ENCODE measurements at places on chromosomes 12 and 14.

DNA sequence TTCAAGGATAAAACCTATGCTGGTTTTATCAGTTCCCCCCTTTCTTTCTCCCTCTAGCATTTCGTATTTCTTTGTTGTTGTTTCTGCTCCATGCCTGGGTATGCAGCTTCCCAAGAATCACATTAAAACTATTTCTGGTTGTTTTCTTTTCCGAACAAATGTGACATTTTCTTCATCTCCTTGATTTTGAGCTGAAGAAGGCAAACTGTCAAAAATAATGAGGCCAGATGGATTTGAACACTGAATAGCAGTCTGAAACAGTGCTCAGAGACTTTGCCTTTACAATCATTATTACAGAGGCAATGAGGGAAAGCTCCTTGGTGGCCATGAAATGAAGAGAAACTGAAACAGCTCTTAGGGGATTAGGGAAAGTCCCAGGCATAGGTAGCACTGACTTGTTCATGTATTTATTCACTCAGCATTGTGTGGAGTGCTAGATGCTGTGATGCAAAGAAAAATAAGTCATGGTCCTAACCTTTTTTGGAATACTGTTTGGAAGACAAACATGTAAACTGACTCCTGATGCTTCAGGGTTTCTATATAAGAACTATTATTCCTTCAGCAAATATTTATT lies 319.5 kb downstream of the FUT8 start:
- no peak for DNase-seq

DNA sequence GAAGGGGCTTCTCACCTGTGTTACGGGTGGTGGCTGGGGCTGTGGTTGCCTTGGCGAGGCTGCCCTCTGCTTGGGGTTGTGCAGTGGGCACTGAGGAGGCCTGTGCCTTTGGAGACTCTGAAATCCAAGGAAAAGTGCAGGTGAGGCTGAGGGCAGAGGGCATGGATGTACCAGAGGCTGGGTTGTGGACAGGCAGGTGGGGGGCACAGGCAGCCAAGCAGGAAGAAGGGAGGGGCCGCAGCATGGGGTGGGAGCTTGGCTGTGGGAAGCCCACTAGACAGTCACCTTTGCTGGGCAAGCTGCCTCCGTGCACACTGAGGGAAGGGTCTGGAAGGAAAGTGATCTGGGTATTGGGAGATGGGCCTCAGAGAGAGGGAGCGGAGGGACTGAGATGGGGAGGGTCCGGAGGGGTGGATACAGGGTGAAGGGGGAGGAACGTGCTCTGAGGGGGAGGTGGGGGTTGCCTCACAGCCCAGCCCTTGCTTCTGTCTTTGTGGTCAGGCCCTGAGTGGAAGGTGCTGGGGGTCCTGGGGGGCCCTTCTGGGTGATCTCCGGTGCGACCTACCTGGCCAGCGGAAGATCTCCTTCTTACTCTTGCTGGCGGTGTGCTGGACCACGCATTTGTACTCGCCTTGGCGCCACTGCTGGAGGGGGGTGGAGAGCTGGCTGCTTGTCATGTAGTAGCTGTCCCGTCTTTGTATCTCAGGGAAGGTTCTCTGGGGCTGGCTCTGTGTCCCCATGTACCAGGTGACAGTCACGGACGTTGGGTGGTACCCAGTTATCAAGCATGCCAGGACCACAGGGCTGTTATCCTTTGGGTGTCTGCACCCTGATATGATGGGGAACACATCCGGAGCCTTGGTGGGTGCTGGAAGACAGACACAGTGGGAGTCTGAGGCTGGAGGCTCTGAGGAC lies 318.7 kb downstream of the TMEM121 start:
- no peak for DNase-seq

DNA sequence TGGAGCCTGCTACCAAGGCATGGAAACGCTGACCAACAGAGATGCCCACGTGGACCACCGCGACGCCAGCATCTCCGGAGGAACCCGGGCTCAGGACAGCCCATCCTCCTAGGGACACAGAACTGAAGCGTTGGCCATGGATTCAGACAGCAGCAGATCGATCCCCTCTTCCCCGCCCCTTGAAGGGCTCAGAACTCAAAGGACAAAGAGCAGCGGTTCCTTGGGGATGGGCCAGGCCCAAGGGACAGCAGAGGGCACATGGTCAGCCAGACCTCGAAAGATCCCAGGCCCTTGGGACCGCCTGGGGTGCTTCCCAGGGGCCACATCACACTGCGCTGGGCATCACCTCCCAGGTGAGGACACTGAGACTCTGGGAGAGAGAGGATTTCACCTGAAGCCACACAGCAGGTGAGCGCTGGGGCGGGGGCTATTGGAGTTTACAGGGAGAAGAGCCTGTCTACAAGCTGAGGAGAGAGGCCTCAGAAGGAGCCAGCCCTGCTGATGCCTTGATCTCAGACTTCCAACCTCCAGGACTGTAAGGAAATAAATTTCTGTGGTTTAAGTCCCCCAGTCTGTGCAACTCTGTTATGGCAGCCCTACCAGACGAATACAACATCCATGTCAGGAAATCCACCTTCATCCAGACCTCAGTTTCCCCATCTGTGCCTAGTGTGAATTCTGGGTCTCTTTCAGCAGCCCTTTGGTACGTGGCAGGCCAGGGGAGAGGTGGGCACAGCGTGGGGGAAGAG lies 49.4 kb downstream of the CCNK start:
- no peak for DNase-seq

GRCh38 chr12:51403159-51403558 lies 12.0 kb upstream of the GALNT6 start:
- DNase-seq: no peak

DNA sequence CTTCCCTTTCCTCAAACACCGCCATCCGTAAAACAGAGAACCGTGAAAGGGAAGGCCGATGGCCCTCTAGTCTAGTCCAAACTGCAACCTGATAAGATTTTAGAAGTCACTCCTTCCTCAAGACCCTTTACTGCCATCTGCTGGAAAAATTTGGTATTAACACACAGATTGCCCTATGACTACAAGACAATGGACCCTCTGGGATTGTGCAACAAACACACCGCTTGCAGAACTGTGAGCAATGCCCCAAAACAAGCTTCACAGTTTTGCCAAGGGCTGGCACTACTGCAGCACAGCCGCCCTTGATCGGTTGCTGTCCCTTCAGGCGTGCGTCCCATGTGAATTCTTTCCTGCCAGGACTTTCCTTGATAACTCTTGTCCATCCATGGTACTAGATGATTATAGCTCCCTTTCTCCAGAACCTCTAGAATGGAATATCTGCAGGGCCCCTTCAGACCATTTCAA lies 23.1 kb downstream of the LLPH start:
- DNase-seq: peak; percentile 96

GRCh38 chr14:58817846-58818245 lies 180.1 kb downstream of the DACT1 start:
- no peak for DNase-seq

- peak; percentile 86 for DNase-seq
These were observed 215.5 kb downstream of the C12orf50 start for GRCh38 chr12:87813476-87814234.

DNA sequence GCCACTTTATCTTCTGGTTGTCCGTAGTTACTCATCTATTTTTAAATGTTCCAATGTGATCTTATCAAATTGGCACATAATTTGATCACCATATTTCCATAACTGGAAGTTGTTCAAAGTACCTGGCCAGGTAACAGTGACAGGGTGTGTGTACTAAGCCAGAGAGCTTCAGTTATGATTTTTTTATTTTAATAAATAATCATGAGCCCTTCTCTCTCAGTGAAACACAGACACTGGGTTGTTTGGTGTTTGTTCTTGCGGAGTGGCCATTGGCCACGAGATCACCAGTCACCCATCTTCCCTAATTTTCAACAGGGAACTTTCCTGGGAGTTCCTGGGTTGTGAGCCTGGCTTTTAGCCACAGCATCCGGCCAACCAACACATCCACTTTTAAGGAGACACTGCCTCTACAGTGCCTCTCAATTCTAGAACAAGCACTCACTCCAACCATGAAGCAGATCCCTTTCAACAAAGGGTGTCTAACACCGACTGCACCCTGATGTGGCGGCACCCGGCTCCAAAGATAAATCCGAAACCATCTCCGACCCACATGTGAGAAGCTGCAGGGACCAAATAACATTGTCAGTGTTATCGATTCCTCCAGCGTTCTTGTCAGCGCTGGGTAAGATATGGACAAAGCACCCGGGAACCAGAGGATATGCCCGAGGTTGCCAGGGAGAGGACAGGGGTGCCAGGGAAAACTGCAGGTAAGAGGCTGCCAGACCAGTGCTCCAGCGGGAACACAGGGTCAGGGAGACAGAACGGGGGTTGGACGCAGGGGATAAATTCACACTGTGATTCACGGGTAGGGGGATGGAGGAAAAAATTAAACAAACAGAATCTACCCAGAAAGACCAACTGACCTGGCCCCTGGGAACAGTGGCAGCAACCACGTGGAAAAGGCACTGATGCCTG lies 49.9 kb downstream of the FOXN3 start:
- no peak for DNase-seq

DNA sequence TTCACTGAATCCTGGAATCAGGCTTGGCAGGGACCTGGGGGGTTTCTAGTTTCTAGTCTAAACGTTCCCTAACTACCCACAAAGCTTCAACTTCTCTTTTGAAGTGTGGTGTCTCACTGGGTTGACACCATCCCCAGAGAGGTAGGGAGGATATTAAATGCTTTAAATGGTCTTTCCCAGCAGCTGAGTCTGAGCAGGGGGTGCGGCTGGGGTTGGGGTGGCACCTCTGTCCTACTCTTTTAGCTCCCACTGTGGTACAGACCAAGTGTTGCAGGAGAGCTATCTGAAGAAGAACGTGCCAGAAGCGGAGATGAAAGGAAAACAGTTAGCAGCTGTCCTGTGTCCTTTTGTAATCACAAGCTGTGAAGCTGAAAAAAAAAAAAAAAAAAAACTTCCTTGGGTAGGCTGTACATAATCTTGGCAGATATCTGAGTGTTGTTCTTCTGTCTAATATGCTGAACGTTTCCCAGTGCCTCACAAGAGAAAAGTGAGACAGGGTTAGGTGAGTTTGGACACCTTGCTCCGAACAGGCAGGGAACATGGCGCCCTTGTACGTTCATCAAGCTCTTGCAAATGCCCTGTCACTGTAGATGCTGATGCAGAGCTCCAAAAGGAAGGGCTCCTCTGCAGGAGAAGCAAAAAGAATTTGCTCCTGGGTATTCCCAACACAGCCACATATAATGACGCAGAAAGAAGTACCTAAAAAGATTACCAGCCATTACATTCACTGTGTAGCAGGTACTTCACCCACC lies 447.2 kb downstream of the APAF1 start:
- no peak for DNase-seq

DNA sequence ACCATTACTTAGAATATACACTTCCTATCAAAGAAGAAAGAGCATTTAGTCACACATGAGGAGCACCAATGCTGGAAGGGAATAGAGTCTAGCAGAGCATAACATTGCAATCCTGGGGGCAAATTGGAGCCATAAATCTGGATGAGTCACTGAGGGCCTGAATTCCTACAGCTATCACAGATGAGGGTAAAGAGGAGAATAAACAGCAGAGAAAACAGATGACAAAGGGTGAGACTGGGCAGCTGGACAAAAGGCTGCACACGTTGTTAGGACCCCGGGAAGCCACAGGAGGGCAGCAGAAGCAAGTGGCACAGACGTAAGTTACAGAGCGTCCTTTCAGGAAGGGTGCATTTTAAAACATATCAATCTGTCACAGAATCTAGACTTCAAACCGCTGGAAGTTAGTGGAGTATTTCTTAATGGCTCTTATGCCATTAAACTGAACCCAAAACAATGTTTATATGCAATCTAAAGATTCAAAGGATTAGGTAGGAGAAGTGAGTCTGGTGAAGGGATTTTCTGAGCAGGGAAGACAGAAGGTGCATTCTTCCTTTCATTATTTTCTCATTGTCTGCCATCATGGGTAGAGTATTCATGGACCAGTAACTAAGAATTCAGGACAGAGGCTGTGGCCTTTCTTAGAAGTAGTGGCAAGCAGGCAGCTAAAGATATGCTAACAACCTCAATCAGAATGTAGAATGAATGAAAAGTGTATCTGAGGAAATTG lies 159.8 kb upstream of the DAAM1 start:
- DNase-seq: peak; percentile 97

GRCh38 chr14:22488522-22489243 lies 100.3 kb downstream of the DAD1 start:
- no peak for DNase-seq

- peak; percentile 54 for DNase-seq
These were observed 578 bp downstream of the PPP1R13B start for GRCh38 chr14:103846543-103847450.

GRCh38 chr12:129911428-129912049 lies 7.7 kb upstream of the TMEM132D start:
- peak; percentile 3 for DNase-seq

DNA sequence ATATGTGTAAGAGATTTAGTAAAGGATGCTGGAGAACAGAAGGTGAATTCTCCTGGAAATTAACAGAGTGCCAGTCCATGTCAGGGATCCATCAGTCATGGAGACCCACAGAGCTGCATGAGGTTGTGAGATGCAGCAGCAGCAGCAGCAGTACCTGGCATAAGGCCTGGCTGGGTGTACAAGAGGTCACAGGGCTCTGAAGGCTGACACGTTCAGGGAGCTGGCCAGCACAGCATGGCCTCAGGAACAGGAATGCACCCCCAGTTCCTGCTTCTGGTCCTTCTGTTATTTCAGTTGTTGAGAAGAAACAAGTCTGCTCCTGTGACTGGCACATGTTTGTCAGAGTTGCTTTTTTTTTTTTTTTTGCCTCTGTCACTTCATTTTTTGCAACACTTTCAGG lies 210.8 kb downstream of the CNTN1 start:
- DNase-seq: no peak

DNA sequence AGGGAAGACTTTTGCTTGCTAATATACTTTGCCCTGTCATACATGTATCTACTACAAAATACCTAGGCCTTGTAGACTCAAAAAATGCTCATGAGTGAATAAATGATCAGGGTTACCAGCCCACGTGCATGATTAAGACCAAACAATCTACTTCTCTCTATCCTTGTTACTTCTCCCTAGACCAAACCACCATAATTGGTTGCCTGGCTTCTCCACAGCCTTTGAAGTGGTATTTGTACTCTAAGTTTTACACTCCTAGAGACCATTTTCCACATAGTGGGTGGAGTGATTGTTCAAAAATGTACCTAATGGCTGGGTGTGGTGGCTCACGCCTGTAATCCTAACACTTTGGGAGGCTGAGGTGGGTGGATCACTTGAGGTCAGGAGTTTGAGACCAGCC lies 14.1 kb upstream of the RPS6KL1 start:
- DNase-seq: no peak

GRCh38 chr12:54337854-54338650 lies 13.1 kb downstream of the COPZ1 start:
- no peak for DNase-seq

GRCh38 chr14:103423050-103423461 lies 37.8 kb downstream of the MARK3 start:
- peak; percentile 80 for DNase-seq

Data from ELR (cell line).